Stimulated activated CD8-positive, alpha-beta memory T cell treated with anti-CD3 and anti-CD28 coated beads, Interleukin-4, amount 100 ng/mL, for 4 hours (primary cell): ENCODE measurements at places on chromosomes 7 and 10.

DNA sequence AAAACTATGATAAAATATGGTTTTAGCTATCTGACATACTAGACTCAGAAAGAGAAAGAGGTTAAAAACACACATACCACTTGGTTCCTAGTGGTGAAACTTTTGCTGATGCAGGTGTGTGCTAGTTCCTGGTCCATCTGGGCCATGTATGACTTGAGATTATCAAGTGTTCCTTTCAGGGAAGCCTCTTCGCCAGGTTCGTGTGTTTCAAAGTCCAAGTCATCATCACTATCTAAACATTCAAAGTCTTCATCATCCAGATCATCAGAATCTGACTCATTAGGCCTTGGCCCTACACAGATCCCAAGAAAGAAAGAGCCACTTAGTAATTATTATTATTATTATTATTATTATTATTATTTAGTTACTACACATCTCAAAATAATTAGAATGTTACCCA lies 26.4 kb downstream of the NUDT13 start:
- DNase-seq: no peak

DNA sequence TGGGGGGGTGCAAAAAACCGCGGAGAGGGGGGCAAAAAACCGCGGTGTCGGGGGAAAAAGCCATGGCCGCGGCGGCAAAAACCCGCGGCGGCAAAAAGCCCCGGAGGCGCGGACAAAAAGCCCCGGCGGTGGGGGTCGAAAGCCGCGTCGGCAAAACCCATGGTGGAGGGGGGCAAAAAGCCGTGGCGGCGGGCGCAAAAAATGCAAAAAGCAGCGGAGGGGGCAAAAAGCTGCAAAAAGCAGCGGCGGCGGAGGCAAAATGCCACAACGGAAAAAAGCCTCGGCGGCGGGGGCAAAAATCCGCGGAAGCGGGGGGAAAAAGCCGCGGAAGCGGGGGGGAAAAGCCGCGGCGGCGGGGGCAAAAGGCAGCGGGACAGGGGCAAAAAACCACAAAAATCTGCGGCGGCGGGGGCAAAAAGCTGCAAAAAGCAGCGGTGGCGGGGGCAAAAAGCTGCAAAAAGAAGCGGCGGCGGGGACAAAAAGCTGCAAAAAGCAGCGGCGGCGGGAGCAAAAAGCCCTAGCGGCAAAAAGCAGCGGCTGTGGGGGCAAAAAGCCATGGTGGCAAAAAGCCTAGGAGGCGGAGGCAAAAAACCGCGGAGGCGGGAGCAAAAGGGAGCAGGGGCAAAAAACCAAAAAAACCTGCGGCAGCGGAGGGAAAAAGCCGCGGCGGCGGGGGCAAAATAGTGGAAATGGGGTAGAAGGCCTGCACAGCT lies 418.9 kb downstream of the ZNF716 start:
- no peak for DNase-seq

DNA sequence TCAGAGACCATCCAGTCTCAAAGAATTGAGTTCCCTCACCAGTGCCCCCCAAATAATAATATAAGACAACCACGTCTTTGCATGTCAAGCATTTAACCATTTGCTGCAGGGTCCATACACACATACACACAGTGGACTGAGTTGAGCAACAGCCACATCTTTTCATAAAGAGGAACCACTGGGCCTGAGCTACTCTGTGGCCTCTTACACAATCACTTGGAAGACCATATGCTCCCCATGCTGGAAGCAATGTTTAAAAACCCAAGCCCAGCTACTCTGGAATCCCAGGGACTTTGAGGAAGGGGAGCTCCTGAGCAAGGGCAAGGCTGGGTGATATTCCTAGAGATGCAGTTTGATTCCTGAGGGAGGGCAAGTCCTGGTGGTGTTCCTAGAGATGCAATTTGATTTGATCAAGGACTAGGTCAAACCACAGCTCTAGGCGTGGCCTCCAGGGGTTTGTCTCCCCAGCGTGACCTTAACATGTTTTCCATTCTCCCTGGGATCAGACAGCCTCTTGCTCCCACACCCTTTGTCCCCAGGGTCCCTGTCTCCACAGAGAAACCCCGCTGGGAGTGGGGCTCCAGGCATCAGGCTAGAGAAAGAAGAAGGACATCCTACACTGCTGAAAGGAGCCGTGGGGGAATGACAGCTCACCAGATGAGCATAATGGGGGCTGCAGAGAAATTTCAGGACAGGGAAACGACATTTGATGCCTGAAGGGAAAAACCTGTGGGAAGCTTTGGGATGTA lies 376.2 kb upstream of the MGMT start:
- no peak for DNase-seq

GRCh38 chr7:111846898-111847297 lies 284.6 kb upstream of the IMMP2L start:
- DNase-seq: no peak

- no peak for DNase-seq
Measured at GRCh38 chr7:1243290-1243963, 10.8 kb downstream of the UNCX start.

DNA sequence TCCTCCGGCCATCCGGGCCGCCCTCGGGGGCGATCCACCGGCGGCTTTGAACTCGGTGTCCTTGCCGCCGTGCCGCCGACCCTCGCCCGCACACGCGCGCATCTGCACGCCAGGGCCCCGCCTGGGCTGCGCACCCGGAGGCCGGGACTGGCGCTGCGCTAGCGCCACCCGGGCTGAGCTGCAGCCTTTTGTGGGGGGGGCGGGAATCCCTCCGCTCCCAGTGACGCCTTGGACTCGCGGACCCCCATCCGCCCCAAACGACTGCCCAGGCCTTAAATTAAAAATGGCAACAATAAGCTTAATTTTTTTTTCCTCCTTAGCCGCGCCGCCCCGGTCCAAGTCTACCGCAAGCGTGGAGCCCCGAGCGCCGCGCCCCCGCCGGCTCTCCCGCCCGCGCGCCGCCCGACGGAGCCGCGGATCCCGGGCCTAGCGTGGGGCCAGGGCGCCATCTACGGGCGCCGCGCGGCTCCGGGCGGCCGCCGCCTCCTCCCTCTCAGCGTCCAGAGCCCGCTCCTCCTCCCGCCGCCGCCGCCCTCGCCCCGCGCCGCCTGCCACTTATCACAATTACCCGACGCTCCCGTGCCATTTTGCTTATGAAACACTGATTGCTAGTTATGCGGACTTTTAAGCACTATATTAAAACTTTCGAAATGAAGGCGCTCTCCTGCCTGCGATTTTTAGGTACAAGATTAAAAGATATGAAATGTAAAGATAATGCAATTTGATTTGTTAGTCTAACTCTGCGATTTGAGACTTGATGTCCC lies 7.5 kb upstream of the EBF3 start:
- DNase-seq: no peak

DNA sequence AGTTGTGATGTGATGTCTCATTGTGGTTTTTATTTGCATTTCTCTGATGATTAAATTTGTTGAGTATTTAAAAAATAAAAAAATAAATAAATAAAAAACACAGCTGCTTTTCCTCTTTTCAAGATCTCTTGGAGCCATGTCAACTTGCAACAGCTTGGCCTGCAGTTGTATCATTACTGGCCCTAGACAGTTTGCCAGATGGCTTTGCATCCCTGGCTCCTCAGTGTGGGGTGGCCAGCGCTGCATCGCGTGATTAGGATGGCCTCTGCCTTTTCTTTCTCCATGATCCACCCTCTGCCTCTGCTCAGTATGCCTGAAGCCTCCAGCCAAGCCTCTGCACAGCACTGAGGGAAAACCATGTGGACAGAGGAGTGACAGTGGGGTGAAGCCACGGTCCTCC lies 96.8 kb downstream of the PPP1R3C start:
- DNase-seq: no peak

- DNase-seq: no peak
Measured at GRCh38 chr10:75972491-75973276, 541.3 kb downstream of the LRMDA start.
